ENCODE measurements at places on chromosomes 2 and 18. TPM values are rescaled to one million over a fixed set of nuclear protein-coding genes. Genes with fewer than 3 reads are reported as not detected.

DNA sequence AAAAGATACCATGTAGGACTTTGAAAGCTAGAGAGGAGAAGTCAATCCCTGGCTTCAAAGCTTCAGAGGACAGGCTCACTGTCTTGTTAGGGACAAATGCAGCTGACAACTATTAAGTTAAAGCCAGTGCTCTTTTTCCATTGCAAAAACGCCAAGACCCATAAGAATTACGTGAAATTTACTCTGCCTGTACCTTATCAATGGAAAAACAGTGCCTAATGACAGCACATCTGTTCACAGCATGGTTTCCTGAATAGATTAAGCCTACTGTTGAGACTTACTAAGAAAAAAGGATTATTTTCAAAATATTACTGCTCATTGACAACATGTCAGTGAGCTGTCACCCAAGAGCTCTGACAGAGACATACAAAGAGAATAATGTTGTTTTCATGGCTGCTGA is 52.9 kb downstream of the ANKRD12 start:
- no peak for DNase-seq

DNA sequence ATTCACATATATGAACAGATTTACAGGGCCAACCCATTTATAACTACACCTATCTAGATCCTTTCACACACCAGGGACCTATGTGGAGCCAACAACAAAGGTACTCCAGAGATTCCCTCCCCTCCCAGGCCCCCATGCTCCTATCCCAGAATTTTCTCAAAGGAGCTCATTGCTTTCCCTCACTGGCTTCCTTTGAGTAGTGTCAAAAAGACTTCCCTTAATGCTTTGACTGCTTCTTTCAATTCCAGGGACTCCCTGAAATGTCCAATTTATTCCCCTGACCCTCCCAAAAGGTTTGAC is 46.6 kb downstream of the IKZF2 start:
- no peak for DNase-seq

GRCh38 chr2:147714582-147714981 is 130.2 kb upstream of the ACVR2A start:
- DNase-seq = no peak

ASB18 gene
- 4.7 TPM for total RNA-seq

KANSL1L gene
- 34.2 TPM for total RNA-seq
